ENCODE measurements at places on chromosomes 5 and 9. TPM values are rescaled to one million over a fixed set of nuclear protein-coding genes. Genes with fewer than 3 reads are reported as not detected.

The LRRC19 gene
- total RNA-seq, result not detected

The PDGFRB gene
- total RNA-seq, result 86.6 TPM

The SLC1A3 gene
- total RNA-seq, result 27.1 TPM

The ADGRD2 gene
- not detected for total RNA-seq

The CCNH gene
- total RNA-seq, result 51.7 TPM

The GFRA3 gene
- total RNA-seq, result 1.0 TPM

The AGPAT2 gene
- total RNA-seq, result 27.1 TPM

The S1PR3 gene
- total RNA-seq, result 12.5 TPM

The HSPA5 gene
- total RNA-seq, result 48.5 TPM

The TXNDC8 gene
- not detected for total RNA-seq

The FBXL7 gene
- 3.7 TPM for total RNA-seq

The GMCL2 gene
- not detected for total RNA-seq

The TTC16 gene
- total RNA-seq, result not detected

The PCDHGB1 gene
- total RNA-seq, result 1.6 TPM

The FAT2 gene
- under 0.01 TPM for total RNA-seq

The RASEF gene
- under 0.01 TPM for total RNA-seq

All from skeletal muscle tissue (tissue), 5 donors.